ENCODE measurements at places on chromosomes 3 and 15.

GRCh38 chr15:67100801-67101581 lies 35.6 kb downstream of the SMAD3 start:
- DNase-seq = no peak

DNA sequence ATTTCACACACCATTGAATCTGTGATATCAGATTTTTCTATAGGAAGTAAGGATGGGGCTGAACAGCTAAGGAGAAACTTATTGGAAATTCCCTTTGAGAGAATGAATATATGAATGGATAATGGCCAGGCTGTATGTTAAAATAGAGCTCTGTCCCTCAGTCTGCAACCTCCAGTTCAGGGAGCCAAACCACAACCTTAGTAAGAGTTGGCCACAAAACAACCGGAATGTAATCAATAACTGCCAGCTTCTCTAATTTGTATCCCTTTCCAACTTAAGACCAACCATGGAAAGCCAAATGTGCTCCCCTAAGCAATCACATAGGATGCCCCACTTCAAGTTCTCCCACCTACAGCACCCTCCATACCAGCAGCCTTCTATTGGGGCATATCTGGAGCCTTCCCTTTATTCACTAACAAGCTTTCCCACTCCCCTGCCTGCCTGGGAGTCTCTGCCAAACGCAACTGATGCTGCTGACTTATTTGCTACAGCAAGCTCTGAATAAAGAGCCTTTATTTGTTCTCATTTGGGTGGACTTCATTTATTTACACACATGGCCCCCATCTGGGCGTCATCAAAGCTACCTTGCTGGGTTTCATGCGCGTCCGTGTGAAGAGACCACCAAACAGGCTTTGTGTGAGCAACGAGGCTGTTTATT lies 75.4 kb upstream of the LARS2 start:
- no peak for DNase-seq

GRCh38 chr15:101129851-101130380 lies 121.9 kb downstream of the CHSY1 start:
- DNase-seq = no peak

DNA sequence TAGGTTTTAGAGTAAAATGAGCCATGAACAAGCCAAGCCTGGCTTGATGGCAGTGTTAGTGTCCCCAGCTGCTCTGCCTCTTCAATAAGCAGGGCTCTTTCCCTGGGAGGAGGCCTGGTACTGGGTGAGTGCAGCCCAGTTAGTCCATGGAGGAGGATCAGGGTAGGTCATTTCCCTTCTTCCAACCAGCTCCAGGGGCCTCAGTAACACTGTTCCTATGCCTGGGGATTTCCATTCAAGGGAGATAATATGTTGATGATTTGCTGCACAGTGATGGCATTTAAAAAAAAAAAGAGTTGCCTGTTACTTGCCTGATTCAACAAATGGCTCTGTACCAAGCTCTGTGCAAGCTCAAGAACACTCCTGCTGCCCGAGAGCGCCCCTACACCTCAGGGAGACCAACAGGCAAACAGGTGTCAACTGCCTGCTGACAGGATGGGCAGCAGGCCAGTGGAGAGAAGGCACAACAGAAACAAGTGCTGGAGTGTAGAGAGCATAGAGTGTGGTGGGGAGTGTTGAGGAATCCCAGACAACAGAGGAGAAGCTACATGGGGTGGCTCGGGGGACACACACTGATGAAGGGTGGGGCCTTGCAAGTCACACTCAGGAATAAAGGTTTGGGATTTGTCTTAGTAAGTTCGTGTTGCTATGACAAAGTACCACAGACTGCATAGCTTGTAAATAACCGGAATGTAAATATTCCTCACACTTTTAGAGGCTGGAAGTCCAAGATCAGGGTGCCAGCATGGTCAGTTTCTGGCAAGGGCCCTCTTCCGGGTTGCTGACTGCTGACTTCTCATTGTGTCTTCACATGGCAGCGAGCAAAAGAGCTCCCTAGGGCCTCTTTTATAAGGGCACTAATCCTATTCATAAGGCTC lies 78.6 kb upstream of the PXYLP1 start:
- no peak for DNase-seq

DNA sequence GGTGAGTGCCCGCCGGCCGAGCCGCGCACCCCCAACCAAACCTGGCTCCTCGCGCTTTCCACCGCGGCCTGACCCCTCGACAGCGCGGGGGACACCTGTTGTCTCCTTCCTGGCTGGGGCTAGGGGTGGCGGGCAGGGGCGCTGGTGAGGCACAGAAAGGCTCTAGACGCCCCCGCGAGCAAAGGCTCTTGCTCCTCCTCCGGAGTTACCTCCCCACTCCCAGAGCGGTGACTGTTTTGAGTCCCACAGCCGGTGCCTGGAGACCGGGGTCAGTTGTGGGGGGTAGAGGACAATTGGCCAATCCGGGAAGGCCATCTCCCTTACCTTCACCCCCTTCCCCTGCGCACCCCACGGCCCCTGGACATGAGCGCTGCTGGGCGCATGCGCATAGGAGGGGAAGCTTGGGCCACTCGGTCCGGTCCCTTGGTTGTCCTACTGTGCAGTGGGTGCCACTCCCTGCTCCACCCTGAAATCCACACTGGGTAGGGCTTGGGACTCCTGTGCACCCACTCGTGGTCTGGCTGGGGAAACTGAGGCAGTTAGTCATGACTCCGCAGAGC lies 554 bp downstream of the CHST13 start:
- DNase-seq = no peak

DNA sequence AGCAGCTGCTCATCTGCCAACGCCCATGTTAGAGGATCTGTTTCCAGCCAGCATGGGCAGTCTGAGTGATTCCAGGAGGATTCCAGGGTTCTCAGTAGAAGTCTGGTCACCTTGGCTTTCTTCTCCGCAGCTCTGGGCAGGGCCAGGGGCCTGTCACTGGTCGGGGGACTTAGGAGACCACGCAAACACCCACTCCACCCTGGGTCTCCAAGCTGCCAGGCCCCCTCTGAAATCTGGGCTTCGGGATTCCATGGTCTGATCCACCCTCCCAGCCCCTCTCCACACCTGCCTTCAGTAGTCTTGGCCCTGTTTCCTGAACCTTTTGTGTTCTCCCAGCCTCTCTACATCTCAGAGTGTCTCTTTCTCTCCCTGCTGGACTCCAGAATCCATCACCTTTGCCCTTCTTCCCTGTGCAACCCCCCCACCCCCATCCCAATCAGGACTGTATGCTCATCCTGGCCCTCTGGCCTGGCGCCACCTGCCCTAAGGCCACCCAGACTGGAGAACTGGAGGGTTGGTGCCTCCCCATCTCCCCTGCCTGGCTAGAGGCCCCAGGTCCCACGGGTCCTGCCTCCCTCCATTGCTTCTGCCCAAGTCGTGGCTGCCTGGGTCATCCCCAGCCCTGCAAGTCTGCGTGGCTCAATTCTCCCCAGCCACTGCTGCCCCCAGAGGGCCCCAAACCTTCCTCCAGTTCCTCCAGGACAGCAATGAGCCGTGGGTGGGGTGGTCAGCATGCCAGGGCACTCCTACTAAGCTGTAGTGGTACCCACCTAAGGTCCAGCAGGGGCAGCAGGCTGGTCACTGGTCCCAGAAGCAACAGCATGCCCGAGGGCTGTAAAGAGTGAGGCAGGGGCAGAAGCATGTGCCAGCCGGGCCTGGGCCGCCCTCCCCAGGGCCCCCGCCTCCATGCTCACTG lies 102.8 kb downstream of the TBC1D2B start:
- DNase-seq = no peak

GRCh38 chr3:136109499-136109898 lies 86.6 kb downstream of the MSL2 start:
- DNase-seq = no peak
